ENCODE measurements at places on chromosomes 2 and 18. TPM values are rescaled to one million over a fixed set of nuclear protein-coding genes. Genes with fewer than 3 reads are reported as not detected.

- no peak for DNase-seq
Observed at GRCh38 chr2:156800065-156800653, 364.0 kb downstream of the GPD2 start.

GRCh38 chr2:121567957-121568409 is 37.3 kb downstream of the RNU4ATAC start:
- no peak for DNase-seq

The ZSCAN30 gene
- total RNA-seq, result 13.3 TPM

DNA sequence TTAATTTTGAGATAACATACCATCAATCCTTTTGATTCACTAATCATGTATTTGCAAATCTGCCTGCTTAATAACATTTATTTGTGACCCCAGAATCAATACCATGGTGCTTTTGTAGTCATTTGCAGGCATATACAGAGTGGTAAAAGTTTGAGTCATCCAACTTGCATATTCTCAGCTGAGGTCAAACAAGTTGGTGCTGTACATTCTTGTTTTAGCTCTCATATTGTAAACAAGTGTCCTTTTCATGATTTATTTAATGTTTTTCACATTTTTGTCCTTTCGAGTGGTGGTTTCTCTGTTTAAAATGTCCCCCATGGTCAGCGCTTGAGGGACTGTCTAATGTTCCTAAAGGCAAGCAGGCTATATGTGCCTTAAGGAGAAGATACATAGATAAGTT is 17.5 kb downstream of the RAB27B start:
- no peak for DNase-seq

- DNase-seq, result no peak
Observed at GRCh38 chr2:218858138-218858445, 1.5 kb upstream of the WNT6 start.

The SERPINB4 gene
- total RNA-seq, result not detected

DNA sequence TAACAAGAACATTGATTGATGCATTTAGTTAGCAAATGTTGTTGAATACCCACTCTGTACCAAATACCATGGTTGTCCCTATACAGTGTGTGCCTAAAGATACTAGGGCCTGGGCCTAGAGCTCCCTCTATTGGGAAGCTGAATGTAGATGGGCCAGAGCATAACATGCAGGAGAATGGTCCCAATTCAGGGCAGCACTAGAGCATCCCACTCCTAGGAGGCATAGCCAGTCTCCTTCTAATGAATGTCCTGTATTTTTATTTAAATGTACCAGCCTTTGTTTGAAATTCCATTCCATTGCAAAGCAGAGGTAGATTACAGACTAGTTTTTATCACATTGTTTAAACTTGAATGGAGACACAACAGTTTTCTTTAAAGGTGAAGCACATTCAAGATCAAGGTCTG is 90.6 kb downstream of the FEZ2 start:
- peak; percentile 40 for DNase-seq
